ENCODE measurements at places on chromosomes 4 and X. TPM values are rescaled to one million over a fixed set of nuclear protein-coding genes. Genes with fewer than 3 reads are reported as not detected.

GRCh38 chr4:159941076-159941475 is 838.2 kb downstream of the RAPGEF2 start:
- DNase-seq, result no peak

GRCh38 chr4:2962614-2963174 is 512 bp downstream of the NOP14 start:
- no peak for DNase-seq

DNA sequence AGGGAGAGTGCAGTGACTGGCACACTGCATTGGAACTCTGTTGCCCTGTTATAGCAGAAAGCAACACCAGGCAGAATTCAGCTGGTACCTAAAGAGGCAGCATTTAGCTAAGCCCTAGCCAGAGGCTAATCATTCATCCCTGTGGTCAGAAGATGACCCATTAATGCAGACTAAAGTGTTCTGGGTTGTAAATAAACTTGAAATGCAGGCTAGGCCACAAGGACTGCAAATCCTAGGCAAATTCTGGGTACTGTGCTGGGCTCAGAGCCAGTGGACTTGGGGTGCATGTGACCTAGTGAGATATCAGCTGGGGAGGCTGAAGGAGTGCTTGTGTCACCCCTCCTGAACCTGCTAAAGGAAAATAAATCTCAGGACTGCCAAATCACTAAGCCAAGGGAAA is 91.2 kb downstream of the LPAR4 start:
- no peak for DNase-seq

- DNase-seq, result no peak
Observed at GRCh38 chr4:55547466-55547770, 709 bp upstream of the CLOCK start.

Gene BEX5
- 3.4 TPM for total RNA-seq

Gene GAGE12F
- total RNA-seq, result not detected

Gene MAGEA1
- total RNA-seq, result not detected
